Smooth muscle cell of bladder (primary cell): ENCODE measurements at places on chromosomes 1 and 21. TPM values are rescaled to one million over a fixed set of nuclear protein-coding genes. Genes with fewer than 3 reads are reported as not detected.

Gene C1orf167
- 0.57 and 1.0 TPM in 2 replicates for total RNA-seq

Gene GPATCH3
- total RNA-seq: 8.4 and 10.1 TPM in 2 replicates

Gene RNF186
- not detected in 2 replicates for total RNA-seq

Gene ASAP3
- 58.6 and 72.0 TPM in 2 replicates for total RNA-seq

Gene NBPF4
- not detected in 2 replicates for total RNA-seq

Gene GJA9
- under 0.01 TPM in 1 of 2 replicates, not detected in the other for total RNA-seq

Gene NBPF3
- total RNA-seq: 30.0 and 115 TPM in 2 replicates
